Fibroblast of gingiva (primary cell): ENCODE measurements at places on chromosomes 11 and 22.

- DNase-seq, result no peak
These were observed 134.5 kb downstream of the WNT7B start for GRCh38 chr22:45842291-45842991.

GRCh38 chr11:75831915-75832502 is 17.0 kb downstream of the UVRAG start:
- DNase-seq, result no peak

- no peak for DNase-seq
These were observed 202.4 kb upstream of the PDGFD start for GRCh38 chr11:104366321-104366734.

DNA sequence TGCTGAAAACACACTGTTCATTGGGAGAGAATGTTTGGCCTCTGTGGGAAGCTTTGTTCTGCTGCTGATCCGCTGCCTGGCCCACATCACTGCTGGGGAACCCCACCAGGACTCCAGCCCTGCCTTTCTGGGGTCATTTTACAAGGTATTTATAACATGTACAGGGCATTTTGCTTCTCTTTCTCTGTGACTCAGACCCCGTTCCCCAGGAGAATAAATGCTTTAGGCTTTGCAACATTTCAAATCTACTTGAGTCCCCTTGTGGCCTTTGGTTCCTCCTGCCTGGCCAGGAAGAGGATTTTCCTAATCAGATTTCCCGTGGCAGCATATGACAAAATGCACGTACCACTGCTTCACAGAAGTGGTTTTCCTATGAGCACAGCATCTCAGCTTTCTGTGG is 43.0 kb downstream of the BTG4 start:
- peak; percentile 16 for DNase-seq

DNA sequence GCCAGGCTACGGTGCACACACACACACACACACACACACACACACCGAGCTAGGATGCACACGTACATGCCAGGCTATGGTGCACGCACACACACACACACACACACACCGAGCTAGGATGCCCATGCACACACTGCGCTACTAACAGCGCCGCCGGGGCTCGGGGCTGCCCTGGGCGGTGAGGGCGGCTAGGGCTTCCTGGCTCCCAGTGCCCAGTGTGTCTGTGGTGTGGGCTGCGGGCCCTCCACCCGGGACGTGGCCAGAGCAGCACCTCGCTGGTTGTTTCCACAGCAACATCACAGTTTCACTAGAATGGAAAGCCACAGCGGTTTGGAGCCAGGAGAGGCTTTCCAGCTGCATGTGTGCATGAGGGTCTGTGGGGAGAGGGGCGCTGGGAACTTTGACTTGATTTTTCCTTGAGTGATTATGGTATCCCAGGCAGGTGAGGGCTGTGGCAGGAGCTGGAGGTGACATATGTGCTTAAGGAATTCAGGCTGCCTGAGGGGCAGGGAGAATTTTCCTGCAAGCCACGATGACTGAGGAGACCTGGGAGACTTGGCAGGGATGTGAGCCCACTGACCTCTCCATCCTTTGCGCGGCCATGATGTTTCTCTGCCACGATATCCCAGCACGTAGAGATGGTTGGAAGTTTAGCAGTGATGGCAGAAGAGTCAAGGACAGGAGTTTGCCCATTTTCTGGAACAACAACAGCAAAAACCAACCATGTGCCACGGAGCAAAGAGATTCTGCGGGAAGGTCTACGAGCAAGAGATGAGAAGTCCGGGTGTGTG is 195.9 kb downstream of the SNX19 start:
- DNase-seq, result no peak

- DNase-seq, result no peak
These were observed 10.3 kb downstream of the PRCP start for GRCh38 chr11:82890002-82890341.

DNA sequence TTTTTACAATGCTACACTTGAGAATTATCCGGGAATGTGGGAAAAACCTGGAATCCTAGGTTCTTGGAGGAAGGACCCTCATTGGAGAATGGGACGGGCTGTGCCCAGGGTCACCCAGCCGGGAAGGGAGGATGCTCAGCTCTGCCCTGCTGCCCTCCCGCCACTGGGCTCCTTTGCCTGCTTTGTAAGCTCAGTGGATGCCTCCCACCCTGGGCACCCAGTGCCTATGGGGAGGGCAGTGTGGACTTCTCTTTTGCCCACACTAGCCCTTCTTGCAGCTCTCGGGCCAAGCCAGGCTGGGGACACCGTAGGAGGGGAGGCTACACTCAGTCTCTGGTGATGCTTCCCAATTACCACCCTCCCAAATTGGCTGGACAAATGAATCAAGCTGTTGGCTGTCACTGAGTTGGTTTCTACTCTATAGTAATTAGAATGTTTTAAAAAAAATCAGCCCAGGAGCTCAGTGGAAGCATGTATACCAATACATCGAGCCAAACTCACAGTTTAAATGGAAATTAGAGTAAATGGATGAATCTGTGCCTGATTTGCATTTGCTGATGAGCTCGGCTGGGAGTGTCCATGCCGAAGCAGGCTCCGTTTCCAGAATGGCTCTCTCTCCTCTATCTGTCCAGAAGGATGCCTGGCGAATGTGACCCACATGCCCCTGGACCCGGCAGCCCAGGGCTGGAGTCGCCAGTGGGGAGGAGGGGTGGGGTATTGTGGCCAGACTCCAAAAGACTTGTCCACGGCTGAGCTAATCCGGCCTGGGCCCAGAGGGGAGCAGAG is 317.0 kb downstream of the CTTN start:
- DNase-seq, result no peak
